Retina (tissue), 1 donor: ENCODE measurements at places on chromosomes 7 and 10.

DNA sequence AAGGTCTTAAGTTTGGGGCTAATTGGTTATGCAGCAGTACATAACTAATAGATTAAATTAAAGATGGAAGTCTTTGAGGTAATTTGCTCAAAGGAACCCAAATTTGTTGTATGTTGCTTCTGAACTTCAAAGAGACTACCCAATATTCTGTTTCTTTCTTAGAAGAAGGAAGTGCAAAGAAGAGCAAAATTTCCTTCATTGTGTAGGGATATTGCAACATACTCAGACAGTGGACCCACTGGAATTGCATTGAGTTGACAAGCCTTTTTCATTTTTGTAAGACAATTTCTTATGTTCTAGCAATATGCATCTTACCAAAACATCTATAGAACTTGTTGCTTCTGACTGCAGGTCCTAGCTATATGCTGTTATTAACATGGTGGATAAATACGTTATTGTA, 527.8 kb downstream of the SH2D4B start:
- DNase-seq: no peak

DNA sequence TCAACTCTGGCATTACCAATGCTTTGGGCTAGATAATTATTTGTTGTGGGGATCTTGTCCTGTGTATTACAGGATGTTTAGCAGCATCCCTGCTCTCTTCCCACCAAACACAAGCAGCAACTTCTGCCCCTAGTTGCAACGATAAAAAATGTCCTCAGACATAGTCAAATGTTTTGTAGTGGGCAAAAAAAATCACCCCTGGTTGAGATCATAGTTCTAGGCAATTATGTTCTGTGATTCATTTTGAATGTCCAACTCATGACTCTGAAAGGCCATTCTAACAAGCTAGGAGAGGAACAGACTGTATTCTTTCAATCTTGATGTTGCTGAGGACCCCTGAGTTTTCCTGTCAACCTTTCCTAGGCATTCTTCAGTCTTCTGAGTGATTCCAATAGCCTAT, 79.5 kb downstream of the RTKN2 start:
- DNase-seq: no peak

- DNase-seq: no peak
These were observed 469.7 kb downstream of the PARD3 start for GRCh38 chr10:34345383-34345782.

GRCh38 chr7:20238194-20238753, 21.1 kb upstream of the MACC1 start:
- DNase-seq: no peak

- DNase-seq: no peak
These were observed 141.0 kb downstream of the AOAH start for GRCh38 chr7:36583318-36583717.
